ENCODE measurements at places on chromosomes 6 and 20.

DNA sequence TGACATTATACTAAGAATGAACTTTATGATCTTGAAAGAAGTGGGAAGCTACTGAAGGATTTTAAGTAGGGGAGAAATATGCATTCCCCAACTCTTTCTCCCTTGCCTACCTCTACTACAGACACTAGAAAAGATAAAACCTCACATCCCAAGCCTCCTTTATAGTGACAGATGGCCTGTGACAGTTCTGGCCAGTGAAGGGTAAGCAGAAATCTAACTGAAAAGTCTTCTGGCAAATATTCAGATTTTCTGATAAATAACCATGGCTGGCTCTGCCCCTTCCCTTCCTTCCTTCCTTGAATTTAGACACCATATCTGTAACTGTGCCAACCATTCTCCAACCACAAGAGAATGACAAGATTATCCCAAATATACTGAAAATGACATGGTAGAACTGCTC lies 10.2 kb upstream of the BEND6 start:
- DNase-seq = no peak

GRCh38 chr6:17633465-17634188 lies 33.5 kb downstream of the FAM8A1 start:
- DNase-seq = no peak

DNA sequence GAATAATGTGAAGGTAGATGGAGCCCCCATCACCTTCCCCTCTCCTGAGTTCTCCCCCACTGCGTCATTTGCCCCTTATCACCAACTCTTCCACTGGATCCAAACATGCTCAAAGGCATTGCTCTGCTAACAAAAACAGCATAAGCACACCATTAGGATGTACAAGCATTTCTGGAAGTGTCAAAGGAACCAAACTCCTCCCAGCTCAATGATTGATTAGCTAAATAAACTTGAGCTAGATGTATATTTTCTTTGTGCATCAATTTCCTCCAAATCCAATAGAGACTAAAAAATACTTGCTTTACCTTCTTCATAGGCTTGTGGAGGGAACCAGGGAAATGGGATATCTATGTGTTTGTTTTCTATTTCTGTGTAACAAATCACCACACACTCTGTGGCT lies 248.4 kb upstream of the JARID2 start:
- no peak for DNase-seq

- no peak for DNase-seq
These were observed 216.3 kb downstream of the ERMARD start for GRCh38 chr6:169967687-169968086.

- peak; percentile 55 for DNase-seq
These were observed 66.7 kb upstream of the SAMD5 start for GRCh38 chr6:147441751-147442150.

DNA sequence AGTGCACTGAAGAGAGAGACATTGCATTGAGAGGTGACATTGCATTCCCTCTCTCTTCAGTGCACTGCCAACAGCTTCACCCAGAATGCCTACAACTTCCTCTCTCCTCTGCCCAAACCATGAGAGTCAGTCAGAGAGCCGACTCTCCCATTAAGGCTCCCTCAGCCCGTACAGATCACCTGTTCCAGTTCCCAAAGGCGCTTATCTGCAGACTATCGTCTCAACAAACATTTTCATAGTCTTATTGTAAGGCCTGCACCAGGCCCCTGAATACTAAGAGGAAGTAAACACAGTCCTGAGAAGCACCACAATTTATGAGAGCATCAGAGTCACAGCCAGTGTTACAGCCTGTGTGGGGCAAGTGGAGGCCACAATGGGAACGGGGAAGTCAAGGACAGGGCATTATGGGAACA lies 53.7 kb downstream of the GFOD1 start:
- no peak for DNase-seq

DNA sequence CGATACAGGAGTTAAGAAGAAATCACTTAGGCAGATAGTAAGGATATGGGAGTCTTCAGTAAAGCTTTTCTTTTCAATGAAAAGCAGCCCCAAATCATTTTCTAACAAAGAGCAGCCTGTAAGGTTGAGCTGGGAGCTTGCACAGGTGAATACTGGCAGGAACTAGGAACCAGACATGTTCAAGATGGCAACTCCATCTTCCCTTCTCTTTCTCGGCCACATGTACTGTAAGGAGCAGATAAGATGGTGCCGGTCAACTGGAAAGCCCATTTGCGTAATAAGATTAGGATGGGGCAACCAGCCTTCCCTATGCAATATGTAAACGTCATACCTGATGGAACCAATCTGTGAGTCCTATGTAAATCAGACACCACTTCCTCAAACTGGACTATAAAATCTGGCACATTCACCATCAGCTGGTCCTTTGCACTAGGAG lies 46.2 kb upstream of the RNGTT start:
- DNase-seq = no peak

DNA sequence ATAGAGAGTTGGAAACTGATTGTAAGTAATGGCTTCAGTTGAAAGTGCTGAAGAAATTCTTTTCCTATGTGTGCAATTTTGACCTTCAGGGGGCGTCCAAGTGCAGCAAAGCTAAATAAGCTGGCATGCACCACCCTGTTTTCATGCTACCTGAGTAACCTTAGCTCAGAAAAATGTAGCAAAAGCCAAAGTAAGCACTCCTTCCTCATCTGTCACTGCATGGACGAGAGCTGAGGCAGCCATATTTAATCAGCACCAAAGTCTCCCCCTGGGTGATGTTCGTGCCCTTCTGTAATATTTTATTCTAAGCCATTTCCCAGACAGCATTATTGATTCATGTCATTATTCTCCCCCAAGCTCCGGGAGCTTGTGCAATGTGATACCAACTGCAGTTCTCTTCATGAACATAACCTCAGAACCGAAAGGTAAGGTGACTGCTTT lies 123.1 kb downstream of the RPS12 start:
- peak; percentile 88 for DNase-seq

- peak; percentile 16 for DNase-seq
These were observed 62.4 kb upstream of the STXBP5 start for GRCh38 chr6:147141711-147142308.

DNA sequence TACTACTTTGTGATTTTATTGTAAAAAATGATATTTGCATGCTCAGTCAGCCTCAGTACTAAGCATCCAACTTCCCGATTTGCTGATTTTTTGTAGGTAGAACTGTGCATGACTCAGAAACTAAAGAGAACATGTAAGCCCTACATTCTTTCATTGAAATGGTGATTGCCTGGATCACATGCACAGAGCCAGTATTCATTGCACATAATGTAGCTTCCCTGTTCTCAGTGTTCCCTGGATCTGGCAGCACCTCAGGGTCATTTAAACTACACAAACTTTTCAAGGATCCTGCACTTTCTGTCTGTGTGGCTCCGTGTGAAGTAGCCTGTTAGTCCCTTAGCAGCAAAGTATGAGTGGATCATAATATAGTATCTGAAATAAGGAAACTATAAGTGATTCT lies 422.9 kb upstream of the AGPAT4 start:
- no peak for DNase-seq

DNA sequence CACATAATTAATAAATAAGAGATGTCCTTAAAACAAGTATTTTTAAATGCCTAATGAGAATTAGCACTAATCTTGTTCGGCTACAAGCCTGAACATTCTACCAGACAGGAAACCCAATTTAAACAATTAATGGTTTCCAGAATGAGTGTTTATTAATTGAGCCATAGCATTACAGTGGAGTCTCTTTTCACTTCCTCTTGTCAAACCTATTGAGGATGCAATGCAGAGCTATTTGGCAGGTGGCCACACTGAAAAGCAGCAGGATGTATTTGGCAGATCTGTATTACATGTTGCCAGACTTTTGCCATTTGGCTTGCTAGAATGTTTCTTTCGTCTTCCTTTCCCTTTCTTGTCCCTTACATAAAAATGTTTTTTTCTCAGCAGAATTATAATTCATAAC lies 475.2 kb upstream of the MARCKS start:
- DNase-seq = no peak

GRCh38 chr6:106666282-106667021 lies 37.1 kb downstream of the QRSL1 start:
- DNase-seq = no peak

DNA sequence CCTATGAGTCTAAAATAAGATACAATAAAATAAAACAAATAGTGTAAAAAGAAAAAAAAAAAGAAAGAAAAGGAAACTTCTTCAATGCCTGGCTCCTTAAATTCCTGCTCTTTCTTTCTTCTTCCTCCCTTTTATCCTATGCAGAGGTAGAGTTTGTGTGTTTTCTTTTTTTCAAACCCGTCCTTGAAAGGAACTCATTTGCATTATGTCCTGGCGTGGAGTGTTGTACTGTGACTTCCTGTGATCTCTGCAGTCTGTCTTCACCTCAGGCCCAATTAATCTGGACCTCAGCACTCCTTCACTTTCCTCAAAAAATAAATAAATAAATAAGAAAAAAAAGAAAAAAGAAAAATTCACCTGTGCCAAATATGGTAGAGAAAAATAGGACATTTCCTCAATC lies 541.9 kb upstream of the SPTLC3 start:
- DNase-seq = no peak

- DNase-seq = no peak
These were observed 125.7 kb upstream of the HDAC2 start for GRCh38 chr6:114096561-114097172.

DNA sequence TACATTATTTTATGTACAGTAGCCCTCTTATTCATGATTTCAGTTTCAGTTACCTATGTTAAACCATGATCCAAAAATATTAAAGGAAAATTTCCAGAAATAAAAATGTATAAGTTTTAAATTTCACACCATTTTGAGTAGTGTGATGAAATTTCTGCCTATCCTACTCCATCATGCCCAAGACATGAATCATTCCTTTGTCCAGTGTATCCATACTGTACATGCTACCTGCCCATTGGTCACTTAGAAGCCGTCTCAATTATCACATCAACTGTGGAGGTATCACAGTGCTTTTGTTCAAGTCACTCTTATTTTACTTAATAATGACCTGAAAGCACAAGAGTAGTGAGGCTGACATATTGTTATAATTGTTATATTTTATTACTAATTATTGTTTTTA lies 32.3 kb upstream of the PLCB4 start:
- no peak for DNase-seq

DNA sequence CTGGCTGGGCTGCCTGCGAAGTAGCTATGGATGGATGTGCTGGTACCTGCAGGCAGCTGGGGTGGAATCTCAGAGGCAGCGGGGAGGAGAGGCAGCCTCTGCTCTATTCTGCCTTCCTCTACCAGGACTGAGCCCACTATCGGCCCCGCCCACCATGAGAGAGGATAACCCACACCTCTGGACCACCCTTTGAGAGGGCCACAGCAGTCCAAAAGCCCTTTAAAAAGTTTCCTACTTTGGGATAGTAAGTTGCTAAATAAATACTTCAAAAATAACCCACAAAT lies 36.1 kb downstream of the EZR start:
- no peak for DNase-seq

- DNase-seq = no peak
These were observed 1.7 kb downstream of the RANBP9 start for GRCh38 chr6:13709689-13710551.

GRCh38 chr6:31420546-31420945 lies 17.2 kb downstream of the MICA start:
- no peak for DNase-seq

DNA sequence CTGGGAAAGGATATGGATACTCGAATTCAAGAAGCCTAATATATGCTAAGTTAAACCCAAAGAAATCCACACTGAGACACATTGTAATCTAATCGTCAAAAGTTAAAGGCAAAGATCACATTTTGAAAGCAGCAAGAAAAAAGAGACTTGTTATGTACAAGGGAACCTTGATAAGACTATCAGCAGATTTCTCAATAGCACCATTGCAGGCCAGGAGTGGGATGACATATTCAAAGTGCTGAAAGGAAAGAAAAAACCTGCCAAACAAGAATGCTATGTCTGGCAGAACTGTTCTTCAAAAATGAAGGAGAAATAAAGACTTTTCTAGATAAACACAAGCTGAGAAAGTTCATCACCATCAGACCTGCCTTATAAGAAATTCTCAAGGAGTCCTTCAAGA lies 75.2 kb downstream of the COL21A1 start:
- DNase-seq = no peak

DNA sequence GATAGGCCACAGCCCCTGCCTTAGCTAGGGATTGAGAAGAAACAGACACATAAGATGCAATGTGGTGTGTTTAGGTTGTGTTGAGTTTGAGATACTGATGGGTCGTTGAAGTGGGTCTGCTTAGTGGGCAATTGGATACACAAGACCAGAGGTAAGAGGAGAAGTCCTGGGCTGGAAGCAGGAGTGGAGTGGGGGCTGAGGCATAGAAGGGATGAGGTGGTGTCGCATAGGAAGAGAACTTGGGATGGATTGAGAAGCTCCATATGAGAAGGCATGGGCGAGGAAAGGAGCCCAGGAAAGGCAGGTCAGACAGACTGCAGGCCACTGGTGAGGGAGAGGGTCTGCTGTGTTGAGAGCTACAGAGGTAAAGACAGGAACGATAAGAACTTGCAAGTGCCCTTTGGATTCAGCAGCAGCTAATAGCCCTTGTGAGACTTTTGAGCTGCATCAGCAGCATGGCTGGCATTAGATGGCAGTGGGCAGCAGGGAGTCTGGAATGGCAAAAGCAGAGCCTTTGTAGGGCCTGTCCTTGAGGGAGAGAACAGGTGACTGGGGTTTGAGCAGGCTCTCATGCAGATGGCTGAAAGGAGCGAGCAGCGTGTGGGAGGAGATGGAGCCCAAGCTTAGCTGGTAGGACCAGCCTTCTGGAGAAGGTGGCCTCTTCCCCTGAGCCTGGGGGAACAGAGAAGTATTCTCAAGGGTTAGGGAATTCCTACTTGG lies 33.2 kb downstream of the PLCG1 start:
- no peak for DNase-seq

GRCh38 chr6:131116755-131117360 lies 18.4 kb upstream of the AKAP7 start:
- DNase-seq = no peak

GRCh38 chr6:28816909-28817807 lies 106.6 kb downstream of the TRIM27 start:
- DNase-seq = no peak

DNA sequence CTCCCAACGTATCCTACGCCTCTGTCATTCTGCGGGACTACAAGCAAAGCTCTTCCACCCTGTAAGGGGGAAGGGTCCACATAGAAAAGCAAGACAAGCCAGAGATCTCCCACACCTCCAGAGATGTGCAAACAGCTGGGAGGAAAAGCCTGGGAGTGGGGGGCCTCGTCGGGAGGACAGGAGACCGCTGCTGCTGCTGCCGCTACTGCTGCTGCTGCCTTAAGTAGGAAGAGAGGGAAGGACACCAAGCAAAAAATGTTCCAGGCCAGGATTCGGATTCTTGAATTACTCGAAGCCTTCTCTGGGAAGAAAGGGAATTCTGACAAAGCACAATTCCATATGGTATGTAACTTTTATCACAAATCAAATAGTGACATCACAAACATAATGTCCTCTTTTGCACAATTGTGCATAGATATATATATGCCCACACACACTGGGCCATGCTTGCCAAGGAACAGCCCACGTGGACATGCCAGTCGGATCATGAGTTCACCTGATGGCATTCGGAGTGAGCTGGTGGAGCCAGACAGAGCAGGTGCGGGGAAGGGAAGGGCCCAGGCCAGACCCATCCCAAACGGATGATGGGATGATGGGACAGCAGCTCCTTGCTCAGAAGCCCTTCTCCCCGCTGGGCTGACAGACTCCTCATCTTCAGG lies 108.8 kb upstream of the RAB32 start:
- DNase-seq = no peak

- no peak for DNase-seq
These were observed 34.0 kb upstream of the GABRR1 start for GRCh38 chr6:89251170-89251569.

All from kidney (tissue), 22 donors.